ENCODE measurements at places on chromosomes 4 and X.

DNA sequence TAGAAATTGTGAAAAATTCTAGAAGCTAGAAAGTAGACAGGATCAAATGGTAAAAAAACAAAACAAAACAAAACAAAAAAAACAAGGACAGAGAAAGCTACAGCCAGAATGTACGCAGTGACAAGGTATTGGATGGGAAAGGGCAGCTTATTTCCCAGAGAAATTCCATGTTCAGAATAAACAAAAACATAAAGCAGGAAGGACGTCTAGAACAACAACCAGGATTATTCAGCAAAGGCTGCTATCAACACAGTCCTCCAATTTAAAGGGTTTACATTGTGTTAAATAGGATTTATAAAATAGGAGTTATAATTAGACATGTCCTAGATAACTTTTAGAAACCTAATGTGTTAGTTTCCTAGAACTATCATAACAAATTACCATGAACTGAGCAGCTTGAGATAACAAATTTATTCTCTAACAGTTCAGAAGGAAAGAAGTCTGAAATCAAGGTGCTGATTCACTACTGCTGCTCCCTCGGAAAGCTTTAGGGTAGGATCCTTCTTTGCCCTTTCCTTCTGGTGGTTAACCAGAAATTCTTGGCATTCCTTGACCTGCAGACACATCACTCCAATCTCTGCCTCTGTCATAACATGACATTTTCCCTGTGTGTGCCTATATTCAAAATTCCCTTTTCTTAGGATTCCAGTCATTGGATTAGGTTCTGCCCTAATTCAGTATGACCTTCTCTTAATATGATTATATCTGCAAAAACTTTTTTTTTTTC is 175.6 kb downstream of the SNCA start:
- peak; percentile 65 for DNase-seq

DNA sequence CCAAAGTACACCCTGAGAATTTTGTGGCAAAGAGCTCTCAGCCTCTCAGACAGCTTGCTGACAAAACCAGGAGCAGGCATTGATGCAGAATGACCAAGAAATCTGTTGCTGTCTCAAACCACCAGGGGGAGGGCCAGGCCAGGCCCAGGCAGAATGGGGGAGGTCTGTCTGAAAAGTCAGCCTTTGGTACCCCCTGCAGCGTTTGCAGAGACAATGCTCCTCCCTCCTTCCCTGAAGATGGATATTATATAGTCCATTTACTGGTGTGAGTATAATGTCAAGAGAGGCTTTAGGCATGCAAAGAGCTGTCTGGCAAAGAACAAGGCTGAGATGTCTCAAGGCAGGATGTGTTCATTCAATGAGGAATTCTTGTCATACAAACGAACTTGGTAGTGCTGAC is 52.9 kb upstream of the TRPC5OS start:
- DNase-seq, result peak; percentile 2

GRCh38 chrX:149121206-149121920 is 383.7 kb downstream of the IDS start:
- no peak for DNase-seq

- no peak for DNase-seq
These were observed 41.3 kb downstream of the RBMX start for GRCh38 chrX:136839196-136839595.

GRCh38 chr4:9893329-9894108 is 112.1 kb downstream of the DRD5 start:
- DNase-seq, result no peak

- peak; percentile 11 for DNase-seq
These were observed 162.0 kb upstream of the EOLA2 start for GRCh38 chrX:150100261-150100660.

DNA sequence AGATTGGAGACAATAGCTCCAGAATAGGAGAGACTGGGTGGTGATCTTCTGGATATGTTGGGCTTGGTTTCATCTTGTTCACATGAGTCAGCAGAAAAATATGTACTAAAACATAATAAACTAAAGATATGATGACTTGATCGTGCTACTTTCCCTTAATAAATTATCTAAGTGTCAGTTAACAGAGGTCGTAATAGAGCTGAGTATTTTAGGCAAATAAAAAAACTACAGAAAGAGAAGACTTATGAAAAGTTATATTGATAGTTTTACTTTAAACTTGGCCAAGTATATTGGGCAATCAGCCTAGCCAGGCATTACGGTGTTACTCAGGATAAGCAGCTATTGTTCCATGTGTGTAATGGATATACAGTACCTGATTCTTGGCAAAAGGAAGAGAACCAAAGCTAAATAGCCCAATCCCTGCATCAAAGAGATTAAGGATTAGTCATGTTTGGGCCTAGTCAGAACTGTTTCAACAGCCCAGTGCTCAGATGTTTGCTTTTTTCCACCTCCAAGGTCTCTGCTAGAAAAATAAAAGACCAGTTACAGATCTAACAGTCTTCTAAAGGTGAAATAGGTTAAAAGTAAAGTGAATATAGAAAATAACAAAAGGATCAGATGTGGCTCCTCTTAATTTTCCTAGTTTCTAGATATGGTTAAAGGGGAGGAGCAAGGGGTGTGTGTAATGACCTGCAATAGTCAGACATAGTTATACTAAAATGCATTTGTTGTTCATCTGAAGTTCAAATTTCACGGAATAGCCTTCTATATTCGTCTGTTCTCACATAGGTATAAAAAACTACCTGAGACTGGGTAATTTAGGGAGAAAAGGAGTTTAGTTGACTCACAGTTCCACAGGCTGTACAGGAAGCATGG is 262.6 kb downstream of the ADGRL3 start:
- DNase-seq, result peak; percentile 34

DNA sequence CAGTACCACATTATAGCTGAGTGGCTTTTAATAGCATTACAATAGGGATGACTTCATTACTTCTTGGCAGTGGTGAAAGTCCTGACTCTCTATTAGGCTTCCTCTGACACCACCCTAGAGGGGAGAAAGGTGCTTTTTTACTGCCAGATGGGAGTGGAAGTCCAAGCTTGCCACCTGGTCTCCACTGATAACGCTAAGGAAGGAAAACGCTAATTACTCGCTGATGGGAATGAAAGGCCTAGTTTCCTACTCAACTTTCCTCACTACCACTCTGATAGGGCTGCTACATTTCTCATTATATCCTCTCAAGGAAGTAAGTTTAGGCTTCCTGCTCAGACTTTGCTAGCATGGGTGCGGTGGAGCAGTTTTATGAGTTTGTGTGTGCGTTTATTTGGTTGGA is 62.3 kb upstream of the PAGE3 start:
- DNase-seq, result no peak

- DNase-seq, result no peak
These were observed 3.2 kb downstream of the CXorf65 start for GRCh38 chrX:71103110-71103983.

- peak; percentile 8 for DNase-seq
These were observed 125.8 kb downstream of the PPEF1 start for GRCh38 chrX:18833071-18833731.

Data from brain microvascular endothelial cell (primary cell).